ENCODE measurements at places on chromosomes 1 and 21.

GRCh38 chr21:16532840-16533239 lies 803.1 kb downstream of the USP25 start:
- peak; percentile 2 for DNase-seq

GRCh38 chr1:98661544-98662355 lies at the start of gene SNX7:
TSS of gene SNX7 (plus strand) at chr1:98661721. CDS start at chr1:98661732, 11 bp downstream.
- peak; percentile 20 for DNase-seq

DNA sequence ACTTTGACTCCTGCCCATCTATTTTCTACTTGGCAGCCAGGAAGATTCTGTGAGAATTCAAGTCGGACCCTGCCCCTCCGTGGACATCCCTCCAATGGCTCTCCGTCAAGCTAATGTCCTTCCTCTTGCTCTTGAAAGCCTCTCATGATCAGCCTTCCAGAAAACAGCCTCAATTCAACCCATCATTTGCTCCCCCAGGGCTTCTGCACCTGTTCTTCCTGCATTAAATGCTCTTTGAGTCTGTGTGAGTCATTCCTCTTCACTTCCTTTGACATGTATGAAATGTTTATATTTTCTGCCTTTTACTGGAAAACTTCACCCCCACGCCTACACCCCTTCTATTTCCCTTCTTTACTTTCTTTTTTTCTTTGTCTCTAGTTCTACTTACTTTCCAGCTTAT lies 734.1 kb upstream of the ZP4 start:
- DNase-seq: no peak

GRCh38 chr1:20373764-20374163 lies 83.1 kb downstream of the VWA5B1 start:
- DNase-seq: no peak

GRCh38 chr1:225842074-225842473 lies 32.1 kb downstream of the EPHX1 start:
- no peak for DNase-seq

DNA sequence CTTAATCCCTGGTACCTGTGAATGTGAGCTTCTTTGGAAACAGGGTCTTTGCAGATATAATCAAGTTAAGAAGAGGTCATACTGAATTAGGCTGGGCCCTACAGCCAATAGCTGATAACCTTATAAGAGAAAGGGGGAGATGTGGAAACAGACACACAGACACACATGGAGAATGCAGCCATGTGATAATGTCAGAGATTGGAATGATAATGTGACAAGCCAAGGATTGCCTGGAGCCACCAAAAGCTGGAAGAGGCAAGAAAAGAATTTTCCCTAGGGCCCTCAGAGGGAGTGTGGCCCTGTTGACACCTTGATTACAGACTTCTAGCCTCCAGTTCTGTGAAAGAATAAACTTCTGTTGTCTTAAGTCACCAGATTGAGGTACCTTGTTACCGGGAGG lies 114.5 kb upstream of the SOD1 start:
- no peak for DNase-seq

- no peak for DNase-seq
Measured at GRCh38 chr1:17717594-17718535, 37.3 kb upstream of the ACTL8 start.

DNA sequence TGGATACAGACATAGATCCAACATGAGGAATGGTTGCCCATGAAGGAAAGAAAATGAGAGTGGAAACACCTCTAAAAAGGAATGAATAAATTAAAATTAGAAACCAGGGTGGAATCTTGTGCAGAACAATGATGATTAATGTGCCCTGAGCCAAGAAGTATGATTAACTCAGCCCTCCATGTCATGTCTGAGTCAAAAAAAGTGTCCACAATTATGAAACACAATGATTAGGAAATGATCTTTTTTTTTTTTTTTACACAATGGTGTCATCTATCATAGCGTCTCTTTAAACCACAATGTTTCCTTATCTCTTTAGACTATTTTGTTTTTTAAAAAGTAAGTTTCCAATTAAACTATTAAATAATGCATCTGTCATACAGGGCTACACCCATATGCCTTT lies 78.9 kb upstream of the RAB4A start:
- peak; percentile 52 for DNase-seq

DNA sequence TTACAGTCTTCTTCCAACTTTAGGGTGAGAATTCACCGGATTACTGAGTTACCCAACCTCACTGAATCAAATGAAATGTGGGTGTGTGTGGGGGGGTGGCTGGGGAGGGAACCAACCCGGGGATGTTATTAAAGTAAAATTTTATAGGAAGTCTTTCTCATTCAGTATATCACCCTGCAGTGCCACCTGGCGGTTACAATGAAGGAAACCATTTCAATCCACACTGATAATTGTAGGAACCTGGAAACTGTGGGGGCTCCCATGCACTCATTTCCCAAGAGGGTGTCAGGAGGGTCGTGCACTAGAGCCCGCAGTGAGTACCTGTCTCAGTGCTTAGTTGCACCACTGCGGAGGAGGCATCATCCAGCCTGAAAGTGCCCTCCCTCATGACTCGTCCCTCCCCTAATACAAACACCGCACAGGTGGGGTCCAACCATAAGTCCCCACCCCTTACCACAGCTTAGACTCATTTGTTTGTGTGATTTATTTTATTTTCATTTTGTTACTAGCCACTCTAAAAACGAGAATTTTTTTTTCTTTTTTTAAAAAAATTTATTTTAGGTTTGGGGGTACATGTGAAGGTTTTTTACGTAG lies 29.1 kb upstream of the IGSF5 start:
- peak; percentile 81 for DNase-seq

DNA sequence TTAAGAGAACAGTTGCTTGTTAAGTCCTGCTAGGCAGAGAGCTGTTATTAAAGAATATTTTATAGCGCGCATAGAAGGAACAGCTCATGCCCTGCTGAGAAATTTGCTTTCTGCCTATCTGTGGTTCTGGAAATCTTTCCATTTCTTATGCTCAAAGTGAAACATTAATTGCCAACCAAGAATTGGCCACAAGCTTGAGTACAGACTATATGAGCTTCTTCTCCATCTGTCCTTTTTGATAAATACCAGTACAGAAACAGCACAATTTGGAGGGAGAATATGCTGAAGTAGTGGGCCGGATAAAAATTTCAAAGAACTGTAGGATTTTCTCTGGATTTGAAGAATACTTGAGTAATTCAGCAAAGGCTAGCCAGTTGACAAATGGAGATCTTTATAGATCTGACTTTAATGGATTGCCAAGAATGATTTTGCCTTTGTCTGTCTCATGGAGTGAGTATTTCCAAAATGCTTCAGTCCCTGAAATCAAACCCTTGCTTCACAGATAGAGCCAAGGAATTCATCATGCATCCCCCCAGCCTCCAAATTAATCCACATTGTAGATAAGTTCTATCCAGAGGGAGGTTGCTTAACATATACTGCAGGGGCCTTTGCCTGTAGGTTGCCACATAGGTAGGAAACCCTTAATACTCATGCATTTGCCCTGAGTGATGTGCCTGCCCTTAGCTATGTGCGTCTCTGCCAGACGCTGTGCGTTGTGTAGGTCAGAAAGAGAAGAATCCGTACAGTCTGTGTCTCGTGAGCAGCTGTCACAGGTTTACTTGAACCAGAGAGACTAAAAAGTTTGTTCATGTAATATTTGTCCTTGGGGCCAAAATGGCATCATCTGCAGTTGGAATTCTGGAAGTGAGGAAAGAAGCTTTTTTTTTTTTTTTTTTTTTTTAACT lies 44.2 kb downstream of the SMYD2 start:
- no peak for DNase-seq

GRCh38 chr1:5910666-5911065 lies 81.6 kb downstream of the NPHP4 start:
- DNase-seq: no peak

DNA sequence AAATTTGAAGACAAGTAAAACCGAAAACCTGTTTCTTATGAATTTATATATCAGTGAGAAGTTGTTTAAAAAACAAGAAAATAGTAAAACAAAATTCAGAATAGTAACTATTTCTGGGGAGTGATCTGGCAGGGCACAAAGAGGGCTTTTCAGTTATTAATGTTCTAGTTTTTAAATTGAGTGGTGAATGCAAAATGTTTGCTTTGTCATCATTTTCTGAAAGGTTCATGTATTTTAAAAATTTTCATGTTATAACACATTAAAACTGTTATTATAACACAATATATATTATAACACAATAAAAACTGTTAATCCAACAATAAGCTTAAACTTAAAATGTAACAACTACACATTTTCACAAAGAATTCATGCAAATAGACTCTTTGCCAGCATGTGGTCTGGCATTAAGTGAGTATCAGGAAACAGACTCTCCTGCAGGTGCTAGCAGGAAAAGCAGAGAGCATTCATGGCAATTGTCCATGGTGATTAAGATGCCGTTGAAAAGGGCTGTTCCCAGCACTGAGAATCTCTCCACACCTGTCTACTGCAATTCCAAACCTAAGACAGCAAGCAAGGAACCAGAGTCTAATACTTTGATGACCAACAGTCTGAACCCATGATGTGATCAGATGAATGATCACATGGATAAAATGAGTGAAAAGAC lies 204.9 kb downstream of the TBX15 start:
- DNase-seq: no peak

GRCh38 chr1:116570358-116571214 lies at the start of gene CD58:
TSS of gene CD58 (minus strand) at chr1:116571026. CDS start at chr1:116570972, 54 bp downstream.
- peak; percentile 94 for DNase-seq

DNA sequence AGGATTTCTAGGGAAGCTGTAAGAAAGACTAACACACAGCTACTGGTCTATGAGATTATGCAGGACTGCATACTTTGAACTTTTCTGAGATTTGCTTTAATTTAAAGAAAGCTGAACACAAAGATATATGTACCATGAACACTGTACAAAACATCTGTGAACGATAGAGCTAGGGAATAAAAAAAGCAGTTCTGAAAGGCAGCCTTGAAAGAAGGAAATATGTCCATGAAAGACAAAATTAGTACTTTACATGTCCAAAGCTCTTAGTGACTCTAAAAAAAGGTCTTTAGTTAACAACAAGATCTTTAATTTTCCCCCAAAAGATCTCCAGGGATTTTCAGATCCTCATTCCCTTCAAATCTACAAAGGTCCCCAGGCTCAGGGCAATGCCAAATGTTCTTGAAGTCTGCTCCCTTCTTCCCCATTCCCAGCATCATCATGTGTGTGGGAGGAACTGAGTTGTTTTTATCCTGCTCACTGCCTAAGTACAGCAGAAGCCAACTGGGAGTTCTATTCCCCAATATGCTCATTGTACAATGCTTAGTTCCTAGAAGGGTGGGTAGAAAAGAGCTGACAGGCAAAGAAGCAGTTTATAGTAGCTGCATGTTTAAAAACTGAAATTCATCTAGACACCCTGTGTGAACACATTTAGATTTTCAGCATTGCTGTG lies 60.1 kb upstream of the PTCH2 start:
- no peak for DNase-seq

DNA sequence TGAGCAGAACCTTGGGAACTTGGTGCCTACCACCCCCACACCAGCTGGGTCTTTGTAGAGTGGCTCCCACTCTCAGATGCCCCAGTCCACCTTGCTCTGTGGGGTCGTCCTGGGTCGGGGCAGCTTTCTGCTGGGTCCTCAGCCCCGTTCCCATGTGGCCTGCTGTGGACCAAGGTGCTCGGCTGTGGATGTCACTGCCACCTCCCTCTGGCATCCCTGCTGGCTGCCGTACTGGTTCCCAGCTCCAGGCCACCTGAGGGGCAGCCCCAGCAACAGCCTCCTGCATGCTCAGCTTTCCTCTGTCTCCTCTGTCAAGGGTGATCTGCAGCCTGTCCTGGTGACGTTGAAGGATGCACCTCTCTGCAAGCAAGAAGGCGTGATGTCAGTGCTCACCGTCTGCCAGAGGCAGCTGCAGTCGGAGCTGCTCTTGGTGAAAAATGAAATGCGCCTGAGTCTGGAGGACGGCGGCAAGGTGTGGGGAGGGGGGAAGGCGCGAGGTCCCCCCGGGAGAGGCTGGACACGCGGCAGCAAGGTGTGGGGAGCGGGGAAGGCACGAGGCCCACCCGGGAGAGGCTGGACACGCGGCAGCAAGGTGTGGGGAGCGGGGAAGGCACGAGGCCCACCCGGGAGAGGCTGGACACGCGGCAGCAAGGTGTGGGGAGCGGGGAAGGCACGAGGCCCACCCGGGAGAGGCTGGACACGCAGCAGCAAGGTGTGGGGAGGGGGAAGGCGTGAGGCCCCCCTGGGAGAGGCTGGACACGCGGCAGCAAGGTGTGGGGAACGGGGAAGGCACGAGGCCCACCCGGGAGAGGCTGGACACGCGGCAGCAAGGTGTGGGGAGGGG lies 45.9 kb upstream of the DIP2A start:
- DNase-seq: no peak

GRCh38 chr1:170800812-170801211 lies 134.5 kb upstream of the MROH9 start:
- DNase-seq: no peak

- DNase-seq: no peak
Measured at GRCh38 chr21:40723317-40723716, 123.6 kb downstream of the DSCAM start.

GRCh38 chr1:175863299-175864050 lies 120.1 kb upstream of the TNR start:
- no peak for DNase-seq

- DNase-seq: peak; percentile 73
Measured at GRCh38 chr21:35416866-35417489, 367.9 kb upstream of the RUNX1 start.

GRCh38 chr1:217881131-217881543 lies 250.0 kb downstream of the SPATA17 start:
- no peak for DNase-seq

DNA sequence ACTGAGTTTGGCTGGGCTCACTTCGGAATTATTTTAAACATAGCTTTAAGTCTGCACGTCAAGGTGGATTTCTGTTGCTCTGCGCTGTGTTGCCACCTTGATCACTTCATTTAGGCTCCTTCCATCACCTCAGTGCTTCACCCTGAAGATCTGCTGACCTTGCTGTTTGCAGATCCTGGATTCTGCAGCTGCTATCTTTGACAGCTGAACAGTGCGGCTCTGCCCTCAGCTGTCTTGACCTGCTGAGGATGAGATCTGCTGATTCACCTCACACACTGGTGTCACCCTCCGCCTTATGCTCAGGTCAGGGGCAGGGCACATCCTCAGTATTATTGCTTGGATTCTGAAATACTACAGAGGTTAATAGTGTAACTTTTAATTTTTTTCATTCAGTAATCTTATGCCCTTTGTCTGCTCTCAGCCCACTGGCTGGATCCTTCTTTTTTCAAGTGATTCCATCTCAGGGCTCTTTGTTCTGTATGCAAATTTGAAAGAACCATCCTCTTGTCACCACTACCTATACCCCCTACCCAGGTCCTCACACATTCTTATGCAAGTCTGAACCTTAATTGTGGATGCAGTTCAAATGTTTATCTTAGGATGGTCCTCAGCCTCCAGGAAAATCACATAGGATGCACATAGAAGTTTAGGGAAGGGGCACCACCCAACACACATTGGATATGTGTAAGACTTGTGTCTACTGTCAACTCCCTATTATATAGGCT lies 364.0 kb downstream of the OLFM3 start:
- DNase-seq: no peak

- no peak for DNase-seq
Measured at GRCh38 chr1:6922096-6922931, 137.1 kb downstream of the CAMTA1 start.

- DNase-seq: no peak
Measured at GRCh38 chr1:55468142-55468795, 253.1 kb upstream of the USP24 start.

GRCh38 chr1:45152126-45152525 lies 54.3 kb downstream of the ZSWIM5 start:
- DNase-seq: peak; percentile 70

- no peak for DNase-seq
Measured at GRCh38 chr1:107169615-107170014, 28.8 kb downstream of the NTNG1 start.

Data from hematopoietic multipotent progenitor cell treated with erythropoietin and hydrocortisone succinate and interleukin-3 and kit ligand, for 6 days (in vitro differentiated cells).